ENCODE measurements at places on chromosomes 7 and 10.

GRCh38 chr10:57513637-57514036, 754.1 kb downstream of the IPMK start:
- DNase-seq, result no peak

DNA sequence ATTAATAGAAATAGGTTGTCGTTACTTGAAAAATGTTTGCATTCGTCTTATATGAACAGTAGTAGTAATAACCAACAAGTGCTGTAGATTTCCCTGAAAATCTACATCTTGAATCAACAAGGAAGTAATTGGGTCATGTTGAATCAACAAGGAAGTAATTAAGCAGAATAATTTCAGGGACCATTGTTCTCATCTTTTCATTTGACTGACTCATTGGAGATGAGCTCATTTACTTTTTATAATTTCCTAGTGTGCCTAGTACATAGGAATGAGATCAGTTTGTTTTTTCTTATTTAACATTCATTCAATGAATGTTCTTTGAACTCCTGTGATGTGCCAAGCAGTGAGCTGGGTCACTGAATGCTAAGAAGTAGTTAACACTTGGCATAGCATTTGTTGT, 8.2 kb downstream of the CLDN12 start:
- no peak for DNase-seq

- DNase-seq, result no peak
Observed at GRCh38 chr10:14040787-14041631, 289.7 kb downstream of the FRMD4A start.

DNA sequence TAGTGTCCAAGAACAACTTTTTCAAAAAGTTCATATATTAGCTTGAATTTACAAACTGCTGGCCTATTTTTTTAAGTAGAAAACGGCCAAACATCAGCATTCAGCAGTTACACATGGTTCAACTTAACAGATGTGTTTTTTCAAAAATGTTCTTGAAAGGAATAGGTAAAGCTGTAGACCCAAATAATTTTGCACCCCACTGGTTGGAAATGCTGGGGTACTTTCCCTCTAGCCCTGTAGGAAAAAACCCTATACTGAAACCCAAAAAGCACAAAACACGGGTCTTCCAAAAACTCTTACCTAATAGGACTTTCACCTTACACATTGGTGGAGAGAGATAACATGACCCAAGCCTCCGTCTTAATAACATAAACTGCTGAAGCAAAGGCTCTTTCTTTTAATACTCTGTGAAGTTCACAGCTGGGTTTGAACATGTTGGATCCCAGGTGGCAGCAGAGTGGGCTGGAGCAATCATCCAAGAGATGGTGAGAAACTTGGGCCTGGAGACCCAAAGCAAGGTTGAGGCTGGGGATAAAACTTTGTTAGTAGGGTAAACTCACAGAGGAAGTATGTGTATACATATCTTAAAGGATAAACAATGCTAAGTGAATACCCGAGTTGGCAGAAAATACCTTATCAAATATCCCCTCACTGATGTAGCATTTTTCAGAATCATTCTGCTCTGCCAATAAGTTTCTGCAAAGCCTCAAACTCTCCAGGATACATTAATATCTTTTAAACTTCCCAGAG, 629 bp upstream of the DNAJC9 start:
- no peak for DNase-seq

- no peak for DNase-seq
Observed at GRCh38 chr10:94902570-94902969, 35.9 kb upstream of the CYP2C9 start.

DNA sequence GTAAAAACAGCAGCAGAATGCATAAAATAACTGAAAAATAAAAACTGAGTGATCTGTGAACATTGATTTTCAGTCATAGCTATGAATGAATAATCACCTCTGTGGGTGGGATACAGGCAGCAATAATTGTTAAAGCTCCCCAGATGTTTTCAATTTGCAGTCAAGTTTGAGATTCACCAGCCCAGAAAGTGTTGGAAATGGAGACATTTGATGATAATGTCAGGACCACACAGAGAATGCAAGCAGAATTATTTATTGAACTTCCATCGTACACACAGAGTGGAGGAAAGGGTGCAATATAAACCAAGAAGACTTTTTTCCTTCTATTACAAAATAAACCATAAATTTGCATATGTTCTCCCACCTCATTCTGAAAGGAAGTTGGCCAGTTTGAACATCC, 601.7 kb downstream of the ANKRD7 start:
- no peak for DNase-seq

GRCh38 chr10:78890506-78890905, 178.3 kb upstream of the ZMIZ1 start:
- DNase-seq, result no peak

GRCh38 chr7:73746378-73746777, 7.8 kb upstream of the ABHD11 start:
- no peak for DNase-seq

- DNase-seq, result no peak
Observed at GRCh38 chr7:40899636-40900507, 765.1 kb downstream of the SUGCT start.

DNA sequence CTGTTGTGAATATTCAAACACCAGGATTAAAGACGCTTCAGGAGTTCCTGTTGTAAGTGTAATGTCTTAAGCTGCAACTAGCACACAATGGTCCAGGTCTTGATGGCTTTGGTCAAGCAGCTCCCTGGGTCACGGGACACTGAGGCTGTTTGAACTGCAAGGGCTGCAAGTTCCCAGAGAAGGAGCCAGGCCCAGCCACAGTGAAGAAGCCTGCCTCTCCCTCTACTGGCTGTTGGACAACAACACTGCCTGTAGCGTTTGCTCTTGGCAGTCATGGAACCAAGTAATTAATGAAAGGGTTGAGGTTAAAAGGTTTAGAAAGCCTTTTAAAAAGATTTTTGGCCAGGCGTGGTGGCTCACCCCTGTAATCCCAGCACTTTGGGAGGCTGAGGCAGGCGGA, 31.9 kb upstream of the GUSB start:
- peak; percentile 59 for DNase-seq

DNA sequence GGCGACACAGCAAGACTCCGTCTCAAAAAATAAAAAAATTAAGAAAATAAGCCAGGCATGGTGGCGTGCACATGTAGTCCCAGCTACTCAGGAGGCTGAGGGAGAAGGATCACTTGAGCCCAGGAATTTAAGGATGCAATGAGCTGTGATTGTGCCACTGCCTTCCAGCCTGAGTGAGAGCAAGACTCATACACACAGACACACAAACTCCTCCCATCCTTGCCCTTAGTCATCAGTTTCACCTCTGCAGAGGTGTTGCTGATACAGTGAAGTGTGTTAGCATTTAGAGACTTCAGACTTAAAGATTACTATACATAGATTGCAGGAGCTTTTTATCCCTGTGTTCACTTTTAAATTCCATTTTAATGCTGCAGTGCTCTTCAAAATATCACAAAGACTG, 5.5 kb upstream of the H2AZ2 start:
- DNase-seq, result no peak

- DNase-seq, result no peak
Observed at GRCh38 chr10:132394936-132395703, 1.9 kb upstream of the PWWP2B start.

GRCh38 chr10:61974601-61975390, 73.3 kb downstream of the ARID5B start:
- DNase-seq, result peak; percentile 84

DNA sequence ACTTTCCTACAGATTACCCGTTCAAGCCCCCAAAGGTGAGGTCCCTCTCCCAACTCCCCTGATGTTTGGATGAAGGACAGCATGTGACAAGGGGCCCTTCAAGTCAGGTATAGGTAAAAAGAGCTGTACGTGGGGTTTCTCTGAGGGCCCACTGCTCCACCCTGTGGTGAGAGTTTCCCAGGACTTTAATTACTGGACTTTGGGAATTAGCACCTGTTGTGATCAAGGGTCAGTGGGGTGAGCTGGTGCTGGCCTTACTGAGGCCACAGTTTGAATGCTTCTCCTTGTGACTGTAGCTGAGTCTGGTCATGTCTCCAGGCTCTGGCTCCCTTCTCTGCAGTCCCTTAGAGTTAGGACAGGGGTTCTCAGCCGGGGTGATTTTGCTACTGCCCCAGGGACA, 16.8 kb downstream of the UBE2D4 start:
- no peak for DNase-seq

GRCh38 chr10:34286136-34286739, 528.9 kb downstream of the PARD3 start:
- DNase-seq, result no peak

GRCh38 chr10:103775776-103776175, 79.6 kb downstream of the SH3PXD2A start:
- no peak for DNase-seq

- no peak for DNase-seq
Observed at GRCh38 chr10:131706476-131706875, 194.3 kb upstream of the PPP2R2D start.

DNA sequence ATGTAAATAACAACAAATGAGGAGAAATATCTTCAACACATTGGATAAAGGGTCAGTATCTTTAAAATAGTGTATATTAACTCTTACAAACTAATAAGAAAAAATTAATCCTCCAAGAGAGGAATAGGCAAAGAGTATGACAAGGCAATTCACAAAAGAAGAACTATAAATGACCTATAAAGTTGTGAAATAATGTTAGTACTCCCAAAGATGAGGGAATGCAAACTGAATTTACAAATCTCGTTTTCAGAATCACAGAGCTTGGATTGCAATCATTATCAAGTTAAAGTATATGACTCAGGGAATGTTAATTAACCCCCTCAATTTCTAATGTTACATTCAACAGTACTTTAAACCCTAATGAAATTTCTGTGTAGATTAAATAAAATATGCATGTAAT, 87.3 kb upstream of the TARP start:
- no peak for DNase-seq

GRCh38 chr10:48608279-48608681, 3.4 kb upstream of the ARHGAP22 start:
- no peak for DNase-seq

GRCh38 chr10:72134785-72135767, 46.7 kb upstream of the SPOCK2 start:
- DNase-seq, result no peak

DNA sequence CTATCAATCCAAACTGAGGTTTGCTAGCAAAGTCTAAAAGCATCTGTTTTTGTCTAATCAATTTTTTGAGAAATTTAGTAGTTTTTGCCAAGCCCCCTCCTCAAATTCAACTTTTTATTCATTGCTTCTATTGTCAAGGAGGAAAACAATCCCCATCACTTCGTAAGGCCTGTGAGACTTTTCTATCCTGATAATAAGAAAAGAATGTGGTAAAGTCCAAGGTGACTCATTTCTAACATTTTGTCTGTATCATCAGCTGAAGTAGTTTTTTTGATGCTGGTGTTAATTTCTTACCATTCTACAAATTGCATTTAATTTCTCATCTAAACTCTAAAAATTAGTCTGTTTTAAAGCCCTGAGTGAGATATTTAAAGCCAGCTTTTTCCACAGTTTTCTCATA, 11.7 kb downstream of the ANK3 start:
- DNase-seq, result no peak

- DNase-seq, result no peak
Observed at GRCh38 chr10:132232023-132232951, 45.5 kb downstream of the DPYSL4 start.

DNA sequence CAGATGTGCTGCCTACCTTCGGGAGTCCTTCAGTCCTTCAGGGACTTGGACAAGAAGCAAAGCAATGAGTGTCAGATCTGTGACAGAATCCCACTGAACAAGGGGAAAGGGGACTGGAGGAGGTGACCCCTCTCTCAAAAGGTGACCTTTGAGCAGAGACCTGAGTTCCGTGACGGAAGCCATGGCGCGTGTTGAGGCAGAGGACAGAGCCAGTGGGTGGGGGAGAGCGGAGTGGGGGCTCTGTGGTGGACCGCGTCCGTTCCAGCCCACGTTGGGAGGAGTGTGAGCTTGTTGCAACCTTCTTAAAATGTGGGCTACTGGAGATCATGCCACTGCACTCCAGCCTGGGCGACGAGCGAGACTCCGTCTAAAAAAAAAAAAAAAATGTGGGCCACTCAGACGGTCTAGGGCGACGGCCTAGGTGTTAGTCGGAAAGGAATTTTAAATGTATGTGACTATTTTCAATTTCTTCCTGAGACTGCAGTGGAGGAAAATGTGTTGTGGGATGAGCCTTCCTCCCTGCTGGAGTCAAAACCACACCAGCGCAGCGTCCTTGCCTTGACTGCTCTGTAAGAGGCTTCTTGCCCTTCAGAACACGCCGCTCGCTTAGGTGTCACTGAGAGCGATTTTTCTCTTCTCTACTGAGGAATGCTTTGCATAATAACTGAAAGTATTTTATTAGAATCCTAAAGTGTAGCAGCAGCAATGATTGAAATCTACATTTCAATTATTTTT, 272.7 kb downstream of the CELF2 start:
- no peak for DNase-seq

DNA sequence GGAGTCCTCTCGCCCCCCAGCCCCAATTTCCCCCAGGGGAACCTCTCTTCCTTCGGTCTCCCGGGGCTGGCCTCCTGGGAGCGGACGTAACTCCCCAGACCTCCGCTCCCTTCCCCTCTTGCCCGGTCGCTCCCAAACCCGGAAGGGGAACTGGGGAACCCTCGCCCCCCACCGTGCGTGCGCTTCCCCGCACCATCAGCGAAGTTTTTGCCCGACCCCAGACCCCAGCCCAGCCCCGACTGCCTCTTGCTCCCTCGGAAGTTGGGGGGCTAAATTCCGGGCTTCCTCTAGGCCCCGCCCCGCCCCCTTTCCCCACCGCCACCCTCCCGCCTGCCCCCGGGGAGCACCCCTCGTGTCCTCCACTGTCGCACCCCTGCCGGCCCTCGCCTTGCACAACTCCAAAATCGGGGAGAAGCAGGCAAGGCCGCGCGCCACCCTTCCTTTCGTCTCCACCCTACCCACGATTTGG, 436 bp downstream of the GNB2 start:
- DNase-seq, result no peak

- DNase-seq, result no peak
Observed at GRCh38 chr7:111459757-111460280, 102.5 kb downstream of the IMMP2L start.

GRCh38 chr10:79392020-79392398, 44.7 kb downstream of the PPIF start:
- DNase-seq, result no peak

DNA sequence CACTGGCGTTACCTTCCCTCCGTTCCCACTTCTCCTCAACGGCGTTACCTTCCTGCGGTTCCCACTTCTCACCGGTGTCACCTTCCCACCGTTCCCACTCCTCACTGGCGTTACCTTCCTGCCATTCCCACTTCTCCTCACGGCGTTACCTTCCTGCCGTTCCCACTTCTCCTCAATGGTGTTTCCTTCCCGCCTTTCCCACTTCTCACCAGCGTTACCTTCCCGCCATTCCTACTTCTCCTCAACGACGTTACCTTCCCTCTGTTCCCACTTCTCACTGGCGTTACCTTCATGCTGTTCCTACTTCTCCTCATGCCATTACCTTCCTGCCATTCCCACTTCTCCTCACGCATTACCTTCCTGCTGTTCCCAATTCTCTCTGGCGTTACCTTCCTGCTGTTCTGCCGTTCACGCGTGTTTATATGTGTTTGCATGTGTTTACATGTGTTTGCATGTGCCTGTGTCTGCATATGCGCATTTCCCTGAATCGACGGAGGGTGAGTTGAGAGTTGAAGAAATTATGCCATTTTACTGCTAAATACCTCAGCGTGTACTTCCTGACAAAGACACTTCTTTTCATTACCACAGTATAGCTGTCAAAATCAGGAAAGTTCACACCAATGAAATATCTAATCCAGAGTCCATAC, 23.2 kb upstream of the CFAP46 start:
- no peak for DNase-seq

GRCh38 chr7:83347945-83348444, 185.3 kb upstream of the PCLO start:
- DNase-seq, result no peak

- no peak for DNase-seq
Observed at GRCh38 chr10:127918572-127918971, 11.7 kb downstream of the PTPRE start.

- DNase-seq, result no peak
Observed at GRCh38 chr7:124251636-124252035, 218.8 kb upstream of the TMEM229A start.

Data from HAP-1 (cell line).